ENCODE measurements at places on chromosomes 2 and 18.

DNA sequence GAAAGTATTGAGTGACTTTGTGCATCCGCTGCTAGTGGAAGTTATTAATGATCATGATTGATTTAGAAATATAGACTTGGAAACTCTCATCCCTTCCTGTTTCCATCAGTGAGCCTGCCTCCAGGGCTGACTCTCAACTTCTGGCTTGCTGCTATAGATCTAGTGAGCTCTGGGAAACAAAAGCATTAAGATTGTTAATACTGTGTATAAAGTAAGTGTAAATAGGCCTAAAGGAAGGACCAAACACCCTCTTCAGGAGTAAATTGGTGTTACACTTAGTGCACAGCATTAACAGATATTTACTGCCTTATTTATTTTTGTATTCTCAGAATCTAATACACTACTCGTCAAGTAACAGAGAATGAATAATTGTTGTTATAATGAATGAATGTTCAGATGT, 285.6 kb downstream of the THSD7B start:
- DNase-seq = peak; percentile 46

GRCh38 chr18:52747869-52748268, 407.9 kb downstream of the DCC start:
- no peak for DNase-seq

- no peak for DNase-seq
These were observed 57.1 kb downstream of the UGP2 start for GRCh38 chr2:63898839-63899238.

GRCh38 chr2:190467575-190468083, 59.5 kb downstream of the MFSD6 start:
- peak; percentile 25 for DNase-seq

GRCh38 chr18:38611036-38611964, 1045.7 kb upstream of the CELF4 start:
- DNase-seq = no peak

GRCh38 chr2:127448526-127448925, 30.3 kb downstream of the PROC start:
- DNase-seq = no peak

- no peak for DNase-seq
These were observed 155.8 kb downstream of the SH3RF3 start for GRCh38 chr2:109284826-109285225.

GRCh38 chr2:48824116-48824515, 68.6 kb upstream of the LHCGR start:
- DNase-seq = peak; percentile 9

DNA sequence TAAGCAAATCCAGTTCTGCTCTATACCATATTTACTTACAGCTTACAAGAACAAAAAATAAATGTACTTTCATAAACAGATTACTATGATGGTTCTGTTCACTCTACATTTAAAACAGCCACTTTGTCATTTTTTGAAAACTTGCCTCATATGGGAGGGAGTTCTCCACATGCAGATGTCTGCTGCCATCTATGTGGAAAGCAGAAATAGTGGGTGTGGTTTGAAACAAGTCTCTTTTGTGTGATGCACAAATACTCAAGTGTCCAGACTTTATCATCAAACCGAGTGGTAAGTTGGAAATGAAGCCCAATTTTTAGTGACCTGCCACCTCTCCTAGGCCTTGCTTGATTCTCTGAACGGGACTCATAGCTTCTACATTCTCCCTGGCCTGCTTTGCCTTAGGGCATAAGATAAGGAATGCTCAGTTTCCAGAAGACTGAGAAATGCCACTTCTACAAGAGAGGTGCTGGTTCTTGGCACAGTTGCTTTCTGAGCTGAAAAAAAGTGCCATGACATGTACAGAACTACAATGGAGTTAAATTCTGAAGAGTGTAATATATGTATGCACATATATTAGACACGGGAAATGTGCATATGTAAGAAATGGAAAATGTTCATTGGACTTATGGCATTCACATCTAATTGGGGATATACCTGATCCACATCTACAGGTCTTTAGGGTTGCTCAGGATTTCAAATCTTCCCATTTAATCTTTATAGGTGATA, 221.0 kb downstream of the SLC8A1 start:
- peak; percentile 23 for DNase-seq

- peak; percentile 89 for DNase-seq
These were observed 87.3 kb downstream of the PDK1 start for GRCh38 chr2:172643142-172643541.

DNA sequence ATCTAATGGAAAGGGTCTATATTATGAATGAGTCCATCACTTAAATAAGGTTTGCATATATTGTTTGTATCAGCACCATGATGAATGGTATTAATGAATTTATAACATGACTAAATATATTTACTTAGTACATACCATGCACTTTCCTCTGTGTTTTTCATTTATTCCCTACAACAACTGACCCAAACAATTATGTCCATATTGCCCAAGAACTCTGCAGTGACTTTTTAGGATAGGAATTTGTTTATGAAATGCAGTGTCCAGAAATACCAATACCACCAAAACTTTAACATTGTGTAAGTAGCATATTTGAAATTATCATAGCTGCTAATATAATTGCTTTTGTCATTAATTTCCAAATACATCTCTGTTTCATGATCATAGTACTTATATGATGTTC, 119.7 kb downstream of the WDR7 start:
- DNase-seq = no peak

All from epithelial cell of esophagus (primary cell).